ENCODE measurements at places on chromosomes 6 and 20.
A peak's percentile ranks its signal among the peaks of the same experiment; 100 is the strongest.

- DNase-seq, result peak; percentile 32
These were observed 257.7 kb downstream of the CDKAL1 start for GRCh38 chr6:20791944-20792343.

- no peak for DNase-seq
These were observed 114.0 kb upstream of the FKBP1C start for GRCh38 chr6:63097222-63097621.

DNA sequence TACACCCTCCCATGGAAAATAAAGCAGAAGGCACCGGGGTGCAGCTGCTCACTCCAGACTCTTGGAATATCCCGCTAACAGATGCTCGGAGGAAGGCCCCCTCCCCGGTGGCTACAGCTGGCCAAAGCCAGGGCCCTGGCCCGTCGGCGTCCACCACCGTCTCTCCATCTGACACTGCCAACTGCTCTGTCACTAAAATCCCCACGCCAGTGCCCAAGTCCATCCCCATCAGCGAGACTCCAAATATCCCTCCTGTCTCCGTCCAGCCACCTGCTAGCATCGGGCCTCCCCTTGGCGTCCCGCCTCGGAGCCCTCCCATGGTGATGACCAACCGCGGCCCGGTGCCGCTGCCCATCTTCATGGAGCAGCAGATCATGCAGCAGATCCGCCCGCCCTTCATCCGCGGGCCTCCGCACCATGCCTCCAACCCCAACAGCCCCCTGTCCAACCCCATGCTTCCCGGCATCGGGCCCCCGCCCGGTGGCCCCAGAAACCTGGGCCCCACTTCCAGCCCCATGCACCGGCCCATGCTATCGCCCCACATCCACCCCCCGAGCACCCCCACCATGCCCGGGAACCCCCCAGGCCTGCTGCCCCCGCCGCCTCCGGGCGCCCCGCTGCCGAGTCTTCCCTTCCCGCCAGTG, 143.9 kb downstream of the SOBP start:
- DNase-seq, result no peak

GRCh38 chr20:50992336-50992732, 30.6 kb downstream of the KCNG1 start:
- DNase-seq, result no peak

DNA sequence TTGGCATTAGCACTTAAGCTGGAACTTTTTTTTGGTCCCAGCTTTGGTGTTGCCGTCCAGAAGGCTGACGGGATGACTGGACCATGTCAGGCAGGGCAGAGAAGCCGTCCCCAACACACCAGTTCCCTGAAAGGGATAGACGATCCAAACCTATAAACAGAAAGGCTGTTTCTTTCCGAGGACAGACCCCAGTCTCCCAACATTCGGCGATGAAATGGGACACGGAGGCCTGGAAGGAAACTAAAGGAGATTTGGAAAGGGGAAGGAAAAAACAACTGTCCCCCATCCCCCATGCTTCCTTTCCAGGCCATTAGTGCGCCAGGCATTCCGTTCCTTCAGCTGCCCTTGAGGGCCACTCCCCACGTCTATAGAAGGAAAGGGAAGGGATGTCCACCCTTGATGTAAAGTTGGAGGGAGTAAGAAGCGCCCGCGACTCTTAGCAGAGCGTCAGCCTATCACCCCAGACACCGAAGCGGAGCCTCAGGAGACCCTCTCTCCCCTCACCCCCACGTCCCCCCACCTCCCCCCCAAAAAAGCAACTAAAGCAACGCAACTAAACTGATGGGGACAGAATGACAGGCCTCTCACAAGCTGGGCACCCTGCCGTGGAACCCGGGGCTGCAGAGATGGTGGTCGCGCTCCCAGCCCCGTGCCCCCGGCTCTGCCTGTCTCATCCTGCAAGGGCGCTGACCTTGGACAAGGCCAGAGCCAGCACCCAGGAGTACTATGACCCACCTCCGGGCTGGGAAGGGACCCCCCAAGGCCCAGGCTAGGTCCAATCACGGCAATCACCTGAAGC, 638 bp downstream of the BLCAP start:
- no peak for DNase-seq

DNA sequence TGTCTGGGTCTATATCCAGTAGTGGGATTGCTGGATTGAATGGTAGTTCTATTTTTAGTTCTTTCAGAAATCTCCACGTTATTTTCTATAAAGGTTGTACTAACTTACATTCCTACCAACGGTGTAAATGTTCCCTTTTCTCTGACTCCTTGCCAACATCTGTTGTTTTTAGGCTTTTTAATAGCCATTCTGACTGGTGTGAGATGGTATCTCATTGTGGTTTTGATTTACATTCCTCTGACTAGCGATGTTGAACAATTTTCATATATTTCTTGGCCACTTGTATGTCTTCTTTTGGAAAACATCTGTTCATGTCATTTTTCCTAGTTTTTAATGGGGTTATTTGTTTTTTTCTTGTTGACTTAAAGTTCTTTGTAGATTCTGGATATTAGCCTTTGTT, 99.3 kb downstream of the BMP2 start:
- DNase-seq, result no peak

DNA sequence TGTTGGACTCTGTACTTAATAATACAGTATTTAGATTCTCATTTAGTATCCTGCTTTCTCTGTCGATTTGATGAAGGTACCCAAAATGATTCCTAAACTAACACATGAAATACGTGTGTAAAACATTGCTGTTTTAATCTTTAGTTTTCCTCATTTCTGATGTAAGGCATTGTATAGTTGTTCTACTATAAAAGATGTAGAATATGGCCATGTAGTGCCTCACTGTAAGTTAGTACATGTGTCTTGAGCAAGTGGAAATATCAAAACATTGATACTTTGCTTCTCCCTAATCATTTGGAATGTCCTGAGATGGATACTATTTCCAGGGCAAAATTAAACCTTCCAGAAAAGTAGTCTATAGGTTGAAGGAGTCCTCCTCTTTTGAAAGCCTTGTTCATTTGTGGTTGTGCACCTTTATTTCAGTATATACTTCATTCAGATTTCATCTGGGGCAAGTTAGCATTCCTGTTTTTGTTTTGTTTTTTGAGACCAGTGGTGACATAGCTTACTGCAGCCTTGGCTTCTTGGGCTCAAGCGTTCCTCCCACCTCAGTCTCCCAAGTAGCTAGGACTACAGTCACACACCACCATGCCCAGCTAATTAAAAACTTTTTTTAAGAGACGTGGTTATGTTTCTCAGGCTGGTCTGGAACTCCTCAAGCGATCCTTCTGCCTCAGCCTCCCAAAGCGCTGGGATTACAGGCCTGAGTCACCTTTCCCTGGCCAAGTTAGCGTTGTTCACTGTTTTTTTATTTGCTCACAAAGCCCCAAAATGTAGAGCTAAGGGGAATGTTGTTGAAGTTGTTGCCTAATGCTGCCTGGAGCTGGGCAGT, 11.6 kb downstream of the SRSF3 start:
- DNase-seq, result no peak

DNA sequence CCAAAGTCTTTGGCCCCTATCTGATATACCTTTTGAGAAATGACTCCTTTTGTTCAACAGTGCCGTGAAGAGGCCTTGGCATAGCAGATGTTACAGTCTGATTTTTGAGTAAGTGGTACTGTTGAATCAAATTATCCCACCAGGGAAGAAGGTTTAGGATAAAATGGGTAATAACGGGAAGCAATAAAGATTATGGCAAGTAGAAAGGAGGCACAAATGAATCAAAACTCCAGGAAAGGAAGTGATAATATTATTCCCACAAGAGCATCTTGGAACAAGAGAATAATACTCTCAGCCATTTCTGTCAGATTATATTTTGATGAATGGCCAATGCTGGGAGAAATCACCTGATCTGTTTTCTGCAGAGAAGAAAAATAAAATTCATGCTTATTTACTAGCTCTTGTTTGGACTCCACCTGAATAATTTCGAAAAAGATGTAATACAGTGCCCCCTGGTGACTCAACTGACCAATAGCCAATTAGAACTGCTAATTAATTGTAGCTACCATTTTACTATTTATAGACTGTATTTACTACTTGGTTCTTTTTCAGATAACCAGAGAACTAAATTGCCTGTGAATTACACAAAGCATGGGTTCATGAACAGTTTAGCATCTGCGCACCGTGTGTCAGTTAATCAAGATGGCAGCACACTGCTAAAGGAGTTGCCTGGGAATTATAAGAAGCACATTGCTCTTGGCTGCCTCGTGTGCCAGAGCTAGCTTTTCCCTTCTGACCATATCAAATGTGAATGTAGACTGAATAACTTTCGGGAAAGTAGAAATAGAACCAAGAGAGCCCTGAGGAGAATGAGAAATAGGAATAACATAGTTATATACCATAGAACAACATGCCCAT, 78.5 kb upstream of the TRDN start:
- no peak for DNase-seq

DNA sequence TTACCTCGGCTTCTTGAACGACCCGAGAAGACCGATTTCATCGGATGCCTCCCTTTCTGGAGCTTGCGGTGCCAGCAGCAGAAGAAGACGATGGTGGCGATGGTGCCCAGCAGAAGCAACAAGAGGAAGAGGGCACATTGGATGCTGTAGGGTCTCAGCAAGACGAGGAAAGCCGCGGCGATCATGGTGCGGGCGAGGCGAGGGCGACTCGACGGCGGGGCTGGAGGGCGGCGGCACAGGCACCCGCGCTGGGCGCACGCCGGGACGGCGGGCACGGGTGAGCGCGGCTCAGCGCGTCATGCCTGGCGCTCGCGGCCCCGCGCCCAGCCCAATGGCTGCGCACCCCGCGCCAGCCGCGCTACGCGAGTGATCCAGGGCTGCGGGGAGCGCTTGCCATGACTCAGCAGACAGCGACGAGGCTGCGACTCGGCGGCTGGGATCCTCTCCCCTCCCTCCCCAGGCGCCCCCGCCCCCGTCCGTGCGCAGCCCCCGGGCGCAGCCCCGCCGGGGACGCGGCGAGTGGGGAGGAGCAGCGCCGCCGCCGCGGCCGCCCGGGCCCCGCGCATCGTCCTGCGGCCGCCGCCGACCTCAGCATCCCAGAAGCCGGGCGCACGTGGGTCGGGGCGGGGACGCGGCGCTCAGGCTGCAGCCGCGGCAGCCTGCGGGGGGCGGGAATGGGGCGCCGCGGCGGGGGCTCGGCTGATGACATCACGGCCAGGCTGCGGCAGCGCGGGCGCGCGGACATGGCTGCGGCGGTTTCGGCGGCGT, at the start of gene BEND6:
Gene BEND6, plus strand, starts transcription at position 705 of the 768 bp plus-strand sequence. CDS start 26,704 bp downstream, outside the sequence.
- no peak for DNase-seq

- DNase-seq, result no peak
These were observed 22.0 kb downstream of the PTPN1 start for GRCh38 chr20:50532221-50532620.

GRCh38 chr6:21469213-21469612, 124.3 kb upstream of the SOX4 start:
- no peak for DNase-seq

DNA sequence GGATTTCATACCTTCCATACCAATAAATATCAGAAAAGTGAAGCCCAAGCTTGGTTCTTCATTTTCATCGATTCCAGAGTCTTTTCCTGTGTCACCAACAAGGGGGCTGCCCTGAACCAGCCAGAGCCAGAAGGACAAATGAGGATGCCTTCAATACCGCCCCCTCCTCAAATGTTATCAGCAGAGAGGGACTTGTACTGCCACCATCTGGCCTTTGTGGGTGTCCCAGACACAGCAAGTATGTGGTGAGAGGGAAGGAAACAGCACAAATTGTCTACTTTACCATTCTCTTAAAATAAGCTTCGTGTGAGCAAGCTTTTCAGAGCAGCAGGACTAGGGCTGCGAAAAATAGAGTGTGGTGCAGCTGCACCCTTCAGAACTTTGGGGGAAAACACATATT, 165.3 kb downstream of the SOBP start:
- DNase-seq, result no peak

DNA sequence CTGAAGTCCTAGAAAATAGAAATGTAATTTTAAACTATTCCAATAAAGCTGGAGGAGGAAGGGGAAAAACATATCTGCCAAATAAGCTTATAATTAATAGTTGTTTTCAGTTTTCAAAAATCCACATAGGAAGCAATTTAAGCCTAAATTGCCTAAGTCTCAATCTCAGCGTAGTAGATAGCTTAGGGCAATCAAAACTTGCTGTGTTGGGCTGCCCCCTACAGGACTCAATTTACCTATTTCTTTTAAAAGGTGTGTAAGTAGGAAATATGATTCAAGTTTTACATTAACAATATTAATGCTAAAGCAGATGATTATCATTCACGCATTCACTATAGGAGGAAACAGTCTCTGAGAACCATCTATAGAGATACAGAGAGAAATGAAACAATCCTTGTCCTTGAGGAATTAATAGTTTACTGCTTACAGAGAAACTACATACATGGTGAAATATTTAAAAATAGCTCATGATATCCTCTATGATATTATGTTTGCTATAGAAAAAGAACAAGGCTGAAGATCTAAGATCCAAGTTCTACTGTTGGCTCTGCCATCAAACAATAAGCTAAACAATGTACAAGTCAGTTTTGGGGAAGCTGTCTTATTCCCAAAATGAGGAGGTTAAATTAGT, 102.1 kb downstream of the ATG5 start:
- peak; percentile 72 for DNase-seq

DNA sequence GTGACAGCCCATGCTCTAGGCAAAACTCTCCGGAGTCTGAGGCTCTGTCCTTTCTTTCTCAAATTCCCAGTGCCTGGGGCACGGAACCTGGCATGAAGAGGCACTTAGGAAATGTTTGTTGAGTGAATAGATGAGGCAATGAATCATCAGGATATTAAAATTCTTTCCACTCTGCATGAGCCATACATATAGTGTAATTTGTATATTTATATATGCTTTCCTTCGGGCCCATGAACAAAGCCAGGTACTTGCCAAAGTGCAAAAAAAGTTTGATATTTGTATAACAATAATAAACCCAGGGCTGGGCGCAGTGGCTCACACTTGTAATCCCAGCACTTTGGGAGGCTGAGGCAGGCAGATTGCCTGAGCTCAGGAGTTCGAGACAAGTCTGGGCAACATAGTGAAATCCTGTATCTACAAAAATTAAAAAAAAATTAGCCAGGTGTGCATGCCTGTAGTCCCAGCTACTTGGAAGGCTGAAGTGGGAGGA, 212.3 kb upstream of the ZNF217 start:
- no peak for DNase-seq

DNA sequence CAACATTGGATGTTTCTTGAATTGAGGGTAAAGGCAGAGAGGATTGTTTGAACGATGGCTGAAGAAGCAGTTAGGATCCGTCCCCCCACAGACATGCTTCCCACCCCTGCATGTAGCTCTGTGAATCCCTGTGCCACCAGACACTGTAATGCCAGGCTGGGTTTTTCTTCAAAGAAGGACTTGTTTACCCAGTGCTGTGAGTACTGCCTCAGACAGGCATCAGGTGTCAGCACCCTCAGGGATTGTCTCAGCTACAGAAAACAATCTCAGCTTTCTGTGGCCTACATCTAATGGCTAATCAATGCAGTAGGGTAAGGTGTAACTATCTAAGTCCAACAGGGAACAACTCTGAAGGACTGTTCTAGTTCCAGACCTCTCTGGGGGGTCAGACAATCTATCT, 853.0 kb upstream of the EPHA7 start:
- DNase-seq, result no peak
